NCI-H2227 treated with DMSO at 0.1 percent for 48 hours (cell line): ENCODE measurements at places on chromosomes 13 and 19.

GRCh38 chr13:92188574-92188973, 790.2 kb downstream of the GPC5 start:
- DNase-seq = no peak

- no peak for DNase-seq
Measured at GRCh38 chr13:71886880-71887279, 19.9 kb upstream of the DACH1 start.

DNA sequence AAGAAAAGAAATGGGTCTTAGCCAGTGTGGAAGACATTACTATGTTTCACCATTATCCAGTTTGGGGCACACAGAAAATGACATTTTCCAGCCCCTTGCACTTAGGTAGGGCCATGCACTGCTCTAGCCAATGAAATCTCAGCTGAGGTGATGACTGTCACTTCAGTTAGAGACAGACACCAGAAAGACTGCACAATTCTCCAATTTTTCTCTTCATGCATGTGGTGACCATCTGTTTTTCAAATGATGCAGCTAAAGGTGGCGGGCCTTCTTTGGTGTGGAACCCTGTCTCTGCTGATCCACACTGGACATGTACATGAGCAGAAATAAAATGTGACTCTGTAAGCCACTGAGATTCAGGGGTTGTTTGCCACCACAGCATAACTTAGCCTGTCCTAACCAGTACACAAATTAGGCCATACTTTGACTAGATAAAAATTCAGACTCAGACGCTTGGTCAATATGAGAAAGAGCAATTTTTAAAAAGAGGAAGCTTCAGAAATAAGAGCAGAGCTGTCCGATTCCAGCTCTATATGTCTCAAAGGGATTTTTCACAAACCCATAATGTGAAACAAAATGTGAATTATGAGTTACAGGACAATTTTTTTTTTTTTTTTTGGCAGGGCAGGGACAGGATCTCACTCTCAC, 6.7 kb downstream of the ZNF565 start:
- DNase-seq = no peak

DNA sequence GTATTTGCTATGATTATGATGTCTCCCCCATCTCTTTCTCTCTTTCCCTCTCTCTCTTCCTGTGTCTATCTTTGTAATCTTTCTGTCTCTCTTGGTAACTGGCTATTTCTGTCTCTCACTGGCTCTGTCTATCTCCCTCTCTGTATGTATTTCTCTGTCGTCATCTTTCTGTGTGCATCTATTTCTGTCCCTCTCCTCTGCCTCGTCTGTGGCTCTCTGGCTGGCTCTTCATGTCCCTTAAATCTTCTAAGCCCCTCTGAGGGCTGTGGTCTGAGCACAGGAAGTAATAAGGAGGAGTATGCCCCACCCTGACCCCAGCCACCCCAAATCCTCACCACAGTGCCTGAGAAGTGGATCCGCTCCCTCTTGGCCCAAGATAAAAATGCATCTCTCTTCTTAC, 104.4 kb downstream of the DNAJC15 start:
- no peak for DNase-seq

DNA sequence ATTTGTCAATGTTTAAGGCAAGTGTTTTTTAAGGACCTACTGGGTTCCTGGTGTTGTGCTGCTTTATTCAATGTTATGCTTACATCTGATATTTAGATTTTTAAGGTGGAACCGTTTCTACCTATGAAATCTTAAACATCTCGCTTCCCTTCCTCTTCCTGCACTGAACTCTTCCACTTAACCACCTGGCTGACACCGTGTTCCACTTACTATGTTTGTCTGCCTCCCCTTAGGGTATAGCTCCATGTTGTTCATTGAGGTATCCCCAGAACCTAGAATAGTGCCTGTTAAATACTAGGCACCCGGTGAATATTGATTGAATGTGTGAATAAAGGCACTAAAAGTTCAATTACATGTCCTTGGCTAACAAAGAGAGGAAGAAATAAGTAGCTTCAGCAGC, 104.9 kb downstream of the RNF17 start:
- DNase-seq = no peak

DNA sequence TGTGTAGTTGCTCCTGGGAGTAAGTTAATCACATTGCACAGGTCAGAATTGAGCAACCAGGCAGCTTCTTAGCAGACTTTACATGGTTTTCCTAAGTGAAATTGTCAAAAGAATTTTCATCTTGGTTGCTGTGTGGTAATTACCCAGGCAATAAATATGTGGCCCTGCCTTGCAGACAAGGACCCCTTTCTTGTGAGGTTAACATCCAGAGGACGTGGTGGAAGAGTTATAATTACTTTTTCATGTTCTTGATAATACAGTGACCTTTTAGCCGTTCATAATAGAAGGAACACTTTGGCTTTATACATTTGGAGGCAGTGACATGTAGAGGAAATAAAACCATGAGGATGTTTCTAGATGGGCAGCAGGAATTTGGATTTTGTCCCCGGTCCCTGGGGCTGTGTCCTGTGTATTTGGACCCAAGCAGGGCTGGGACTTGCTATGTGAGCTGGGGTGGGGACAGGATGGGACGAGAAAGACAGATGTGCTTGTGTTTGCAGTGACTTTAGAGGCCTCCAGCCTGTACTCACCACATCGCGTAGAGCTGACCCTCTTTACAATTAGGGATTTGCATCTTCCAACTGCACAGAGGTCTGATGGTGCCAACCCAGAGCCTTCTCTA, 156.2 kb downstream of the STK24 start:
- DNase-seq = no peak

DNA sequence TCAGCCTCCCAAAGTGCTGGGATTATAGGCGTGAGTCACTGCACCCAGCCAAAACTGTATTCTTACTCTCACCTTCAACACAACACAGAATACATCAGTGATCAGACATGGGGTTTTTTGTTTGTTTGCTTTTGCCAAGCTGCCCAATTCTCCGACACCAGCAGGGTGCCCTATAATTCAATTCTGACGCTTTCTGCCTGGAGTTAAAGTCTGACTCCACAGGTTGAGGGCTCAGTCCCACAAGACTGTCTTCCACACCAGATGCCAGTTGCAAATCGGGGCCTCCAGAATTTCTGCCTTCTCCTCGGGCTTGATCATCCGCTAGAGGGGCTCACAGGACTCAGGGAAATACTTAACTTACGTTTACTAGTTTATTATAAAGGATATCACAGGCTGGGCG, 22.1 kb downstream of the FBN3 start:
- no peak for DNase-seq

- DNase-seq = no peak
Measured at GRCh38 chr19:41708481-41708880, at the start of gene CEACAM5. Gene CEACAM5 (plus strand): TSS chr19:41708626. CDS start chr19:41708732, 106 bp downstream.

GRCh38 chr13:106882246-106882645, 314.3 kb upstream of the ARGLU1 start:
- no peak for DNase-seq

DNA sequence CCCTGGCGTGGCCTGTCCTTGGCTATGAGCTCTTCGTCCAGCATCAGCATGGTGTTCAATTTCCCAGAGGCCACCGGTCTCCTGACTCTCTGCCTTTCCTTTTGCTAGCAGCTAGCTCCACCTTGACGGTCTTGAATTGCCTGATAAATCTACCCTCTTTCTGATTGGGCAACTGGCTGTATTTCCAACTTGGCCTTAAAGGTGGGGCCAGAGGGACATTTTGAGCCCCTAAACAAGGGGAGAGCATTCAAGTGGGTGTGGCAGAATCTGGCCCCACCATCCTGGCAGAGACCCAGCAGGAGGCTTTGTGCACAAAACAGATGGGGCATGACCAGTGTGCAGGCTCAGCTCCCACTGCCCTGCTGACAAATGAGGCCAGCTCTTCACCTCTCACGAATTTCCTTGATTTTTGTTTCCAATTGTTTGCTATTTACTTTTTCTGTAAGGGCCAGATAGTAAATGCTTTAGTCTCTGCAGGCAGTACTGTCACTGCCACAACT, 148.9 kb upstream of the VSTM2B start:
- no peak for DNase-seq

GRCh38 chr13:72004784-72005374, 137.9 kb upstream of the DACH1 start:
- DNase-seq = no peak

DNA sequence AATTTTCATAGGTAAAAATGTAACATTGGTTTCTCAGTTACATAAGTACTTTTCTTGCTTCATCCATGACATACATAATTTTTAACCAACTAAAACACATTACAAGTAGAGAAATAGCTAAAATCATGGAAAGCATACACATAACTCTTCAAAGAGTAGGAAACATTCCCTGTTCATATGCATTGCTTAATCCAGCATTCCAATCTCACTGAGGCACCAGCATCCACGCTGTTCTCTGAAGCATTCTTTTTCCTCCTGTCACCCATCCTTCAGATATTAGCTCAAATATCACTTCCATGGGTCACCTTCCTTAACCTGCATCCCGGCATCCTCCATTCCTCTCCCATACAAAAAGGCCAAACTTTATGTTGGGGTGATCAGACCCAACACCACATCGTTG, 79.1 kb downstream of the ZNF254 start:
- no peak for DNase-seq

DNA sequence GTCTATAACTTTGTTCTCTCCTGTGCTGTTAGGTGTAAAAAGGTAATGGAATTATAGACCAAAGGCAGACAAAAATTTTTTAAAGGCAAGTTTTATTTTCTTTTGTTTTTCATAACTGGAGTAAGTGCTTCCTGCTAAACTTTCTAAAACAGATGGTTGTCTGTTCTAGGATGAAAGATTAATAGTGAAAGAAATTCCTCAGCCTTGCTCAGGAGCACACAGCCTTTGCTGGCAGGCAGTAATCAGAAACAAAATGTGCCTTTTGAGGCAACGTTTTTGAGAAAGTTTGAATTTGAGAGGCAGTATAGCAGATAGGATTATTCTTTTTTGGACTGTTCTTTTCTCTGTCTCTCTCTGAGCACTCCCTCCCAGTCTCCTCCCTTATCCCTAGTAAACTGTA, 2749.5 kb downstream of the PCDH9 start:
- DNase-seq = no peak

- DNase-seq = no peak
Measured at GRCh38 chr13:77563111-77563510, 27.6 kb downstream of the SCEL start.

DNA sequence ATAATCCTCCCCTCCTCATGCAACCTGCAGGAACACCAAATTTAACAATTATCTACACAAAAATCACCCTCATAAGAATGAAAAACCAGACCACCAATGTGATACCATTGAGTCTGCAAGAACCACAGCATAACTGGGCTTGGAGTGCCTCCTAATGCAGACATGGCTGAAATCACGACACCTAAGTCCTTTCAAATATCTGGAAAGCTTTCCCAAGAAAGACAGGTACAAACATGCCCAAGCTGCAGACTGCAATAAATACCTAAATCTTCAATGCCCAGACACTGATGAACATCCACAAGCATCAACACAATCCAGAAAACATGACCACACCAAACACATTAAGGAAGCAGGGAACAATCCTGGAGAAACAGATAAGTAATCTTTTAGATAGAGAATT, 417.1 kb downstream of the LMO7 start:
- no peak for DNase-seq

DNA sequence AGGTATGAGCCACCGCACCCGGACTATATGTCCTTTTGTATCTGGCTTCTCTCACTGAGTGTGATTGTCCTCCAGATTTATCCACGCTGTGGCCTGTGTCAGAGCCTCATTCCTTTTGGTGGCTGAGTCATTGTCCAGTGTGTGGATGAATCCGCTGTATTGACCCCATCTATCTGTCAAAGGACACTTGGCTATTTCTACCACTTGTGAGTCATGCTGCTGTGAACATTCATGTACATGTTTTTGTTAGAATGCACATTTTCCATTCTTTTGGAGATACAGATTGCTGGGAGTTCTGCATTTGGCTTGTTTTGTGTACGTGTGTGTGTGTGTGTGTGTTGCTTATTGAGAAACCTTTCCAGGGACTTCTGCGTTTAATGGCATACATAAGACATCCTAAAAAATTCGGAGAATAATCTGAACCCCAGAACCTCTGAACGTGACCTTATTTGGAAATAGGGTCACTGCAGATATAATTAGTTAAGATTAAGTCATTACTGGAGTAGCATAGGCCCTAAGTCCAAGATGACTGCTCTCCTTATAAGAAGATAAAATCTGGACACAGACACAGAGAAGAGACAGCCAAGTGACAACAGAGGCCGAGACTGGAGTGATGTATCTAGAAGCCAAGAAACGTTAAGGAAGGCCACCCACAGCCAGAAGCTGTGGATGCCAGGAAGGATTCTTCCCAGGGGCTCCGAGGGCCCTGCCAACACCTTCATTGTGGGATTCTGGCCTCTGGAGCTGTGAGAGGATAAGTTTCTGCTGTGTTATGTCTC, 4.9 kb upstream of the GIPC3 start:
- no peak for DNase-seq

DNA sequence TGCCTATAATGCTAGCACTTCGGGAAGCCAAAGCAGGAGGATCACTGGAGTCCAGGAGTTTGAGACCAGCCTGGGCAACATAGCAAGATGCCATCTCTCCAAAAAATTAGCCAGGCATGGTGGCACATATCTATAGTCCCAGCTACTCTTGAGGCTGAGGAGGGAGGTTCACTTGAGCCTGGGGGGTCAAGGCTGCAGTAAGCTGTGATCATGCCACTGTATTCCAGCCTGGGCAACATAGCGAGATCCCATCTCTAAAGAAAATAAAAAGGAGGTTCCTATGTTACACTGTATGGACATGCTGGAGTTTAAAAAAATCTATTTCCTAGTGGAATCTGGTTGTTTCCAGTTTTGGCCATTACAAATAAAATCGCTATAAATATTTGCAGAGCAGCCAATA, 2.6 kb downstream of the CAB39L start:
- DNase-seq = no peak

- no peak for DNase-seq
Measured at GRCh38 chr19:3252650-3253049, 28.2 kb downstream of the CELF5 start.

- no peak for DNase-seq
Measured at GRCh38 chr13:78430166-78430791, 173.1 kb downstream of the POU4F1 start.

GRCh38 chr13:28622286-28622685, 36.6 kb upstream of the POMP start:
- no peak for DNase-seq

DNA sequence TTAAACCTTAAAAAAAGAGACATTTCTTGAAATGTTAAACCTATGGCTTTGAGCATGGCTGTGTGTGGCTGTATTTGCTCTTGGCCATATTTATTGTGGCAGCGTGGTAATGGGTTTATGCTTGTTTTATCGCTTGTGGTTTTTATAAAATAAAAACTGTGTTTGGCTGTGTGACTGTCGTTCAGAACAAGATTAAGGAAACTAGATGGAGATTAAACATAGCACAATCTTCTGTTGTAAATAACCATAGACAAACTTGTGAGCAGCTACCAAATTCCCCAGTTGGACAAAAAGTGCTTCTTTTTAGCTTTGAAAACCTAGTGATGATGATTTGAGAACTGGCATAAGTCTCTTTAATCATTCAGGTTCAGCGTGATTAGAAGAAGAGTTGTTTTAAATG, 191.0 kb downstream of the GGACT start:
- DNase-seq = no peak

- no peak for DNase-seq
Measured at GRCh38 chr19:34818270-34818669, 45.3 kb upstream of the ZNF599 start.

- DNase-seq = no peak
Measured at GRCh38 chr19:6364353-6364752, 3.0 kb downstream of the CLPP start.
